ENCODE measurements at places on chromosomes 11 and 22.

DNA sequence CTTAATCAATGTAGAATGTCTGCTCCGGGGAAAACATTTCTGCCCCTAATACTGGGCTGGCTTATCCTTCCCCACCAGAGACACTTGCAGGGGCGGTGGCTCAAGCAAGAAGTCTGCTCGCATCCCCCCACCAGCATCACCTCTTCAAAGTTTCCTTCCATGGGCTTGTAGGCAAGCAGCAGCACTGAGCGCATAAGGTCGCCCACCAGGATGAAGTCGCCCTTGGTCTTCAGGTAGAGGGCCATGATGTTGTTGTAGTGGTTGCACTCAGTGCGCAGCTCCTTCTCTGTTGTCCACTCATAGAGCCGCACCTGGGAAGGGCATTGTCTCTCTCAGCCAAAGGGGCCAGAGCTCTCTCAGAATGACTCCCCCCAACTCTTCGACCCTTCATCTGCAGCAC is 8.6 kb upstream of the VWCE start:
- no peak for DNase-seq

- DNase-seq = no peak
Measured at GRCh38 chr11:43751726-43752125, 71.2 kb downstream of the HSD17B12 start.

- no peak for DNase-seq
Measured at GRCh38 chr11:16356761-16357393, 531 bp upstream of the SOX6 start.

- no peak for DNase-seq
Measured at GRCh38 chr11:72807021-72807693, 7.1 kb upstream of the ATG16L2 start.
